A673 (cell line): ENCODE measurements at places on chromosomes 3 and 15.
A peak's percentile ranks its signal among the peaks of the same experiment; 100 is the strongest.

GRCh38 chr15:82021992-82022391, 23.8 kb downstream of the MEX3B start:
- H3K36me3 ChIP-seq = no peaks in the 10 kb centered on the region
- H3K27me3 ChIP-seq = no peaks in the 10 kb centered on the region
- DNase-seq = peak; percentile 40
- H3K4me3 ChIP-seq = no peak overlapping the region

DNA sequence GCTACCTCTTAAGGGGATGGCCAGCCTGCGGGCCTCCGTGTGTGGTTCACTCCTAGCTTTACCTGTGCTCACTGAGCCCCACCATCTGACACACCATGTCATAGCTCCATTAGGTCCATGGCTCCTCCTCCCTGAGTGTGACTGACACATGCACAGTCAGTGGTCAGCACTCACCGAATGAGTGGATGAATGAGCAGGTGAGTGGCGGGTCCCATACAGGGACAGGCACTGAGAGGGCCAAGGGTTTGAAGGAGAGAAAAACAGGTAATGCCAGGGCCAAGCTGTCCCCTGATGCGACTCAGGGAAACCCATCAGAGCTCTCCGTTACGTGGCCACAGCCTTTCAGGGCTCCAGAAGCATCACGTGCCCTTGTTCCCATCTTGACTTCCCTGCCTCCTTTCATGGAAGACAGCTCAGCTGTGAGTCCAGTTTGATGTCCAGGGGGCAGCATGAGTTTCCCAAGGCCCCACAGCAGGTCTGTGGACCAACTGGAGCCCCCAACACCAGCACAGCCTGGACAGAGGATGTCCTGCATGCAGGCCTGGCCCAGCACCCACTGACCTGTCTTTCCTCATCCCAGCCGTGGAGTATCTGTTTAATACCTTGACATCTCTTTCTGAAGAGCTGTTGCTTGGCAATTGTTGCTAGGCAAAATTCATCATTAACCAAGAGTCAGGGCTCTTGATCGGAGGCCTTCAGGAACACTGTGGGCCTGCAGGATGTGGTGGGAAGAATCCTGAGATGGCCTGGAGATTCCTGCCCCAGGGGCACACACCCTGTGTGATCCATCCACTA, 84.4 kb downstream of the PLXNA1 start:
- DNase-seq = no peak
- H3K27me3 ChIP-seq = no peaks in the 10 kb centered on the region
- no peak overlapping the region for H3K27ac ChIP-seq

GRCh38 chr15:24880663-24881062, 74.1 kb upstream of the SNRPN start:
- H3K27ac ChIP-seq = no peak overlapping the region
- no peaks in the 10 kb centered on the region for H3K4me1 ChIP-seq
- no peaks in the 10 kb centered on the region for H3K36me3 ChIP-seq
- H3K27me3 ChIP-seq = no peaks in the 10 kb centered on the region
- no peak overlapping the region for H3K4me3 ChIP-seq
- no peak for DNase-seq

DNA sequence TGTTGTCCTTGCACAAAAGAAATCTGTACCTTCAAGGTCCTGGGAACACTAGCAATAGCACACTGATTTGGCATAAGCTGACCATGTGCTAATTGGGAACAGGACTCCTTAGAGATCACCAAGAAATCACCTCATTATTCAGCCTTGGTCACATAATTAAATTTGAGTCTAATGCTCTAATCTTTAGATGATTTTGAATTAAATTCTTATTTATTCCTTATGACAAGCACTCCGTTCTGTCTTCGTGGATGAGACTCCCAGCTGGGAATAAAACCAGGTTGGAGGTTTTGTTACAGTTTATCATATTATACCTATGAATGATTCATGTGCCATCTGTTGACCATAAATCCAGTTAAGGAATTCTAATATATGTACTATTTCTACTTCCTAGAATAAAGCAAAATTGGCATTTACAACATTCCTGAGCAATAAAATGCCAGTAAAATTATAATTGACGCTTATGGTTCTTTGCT, 162.2 kb downstream of the MYRIP start:
- H3K36me3 ChIP-seq = no peaks in the 10 kb centered on the region
- no peak overlapping the region for H3K4me3 ChIP-seq
- H3K27me3 ChIP-seq = no peaks in the 10 kb centered on the region
- no peaks in the 10 kb centered on the region for H3K4me1 ChIP-seq

DNA sequence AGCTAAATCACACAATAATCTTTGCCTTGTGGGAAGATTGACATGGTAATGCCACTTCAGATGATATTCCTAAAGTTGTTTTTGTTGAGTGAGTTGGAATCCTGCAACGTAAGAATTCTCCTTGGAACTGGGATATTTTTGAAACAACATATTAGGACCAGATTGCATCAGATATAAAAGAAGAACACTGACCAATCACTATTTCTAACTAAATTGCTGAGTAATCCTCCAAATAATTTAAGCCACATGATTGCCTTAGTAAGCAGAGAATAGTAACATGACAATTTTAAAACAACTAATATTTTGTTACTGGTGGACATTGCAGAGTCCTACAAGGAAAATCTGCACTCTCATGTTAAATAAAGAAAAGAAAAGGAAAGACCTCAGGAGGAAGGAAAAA, 353.9 kb upstream of the LMCD1 start:
- no peak for DNase-seq
- H3K27ac ChIP-seq = no peak overlapping the region
- no peaks in the 10 kb centered on the region for H3K27me3 ChIP-seq
- H3K36me3 ChIP-seq = no peaks in the 10 kb centered on the region
- peaks cover 8% of the 10 kb centered on the region for H3K4me1 ChIP-seq
- no peak overlapping the region for H3K4me3 ChIP-seq

- no peaks in the 10 kb centered on the region for H3K4me1 ChIP-seq
- no peak for DNase-seq
- no peaks in the 10 kb centered on the region for H3K36me3 ChIP-seq
- H3K4me3 ChIP-seq = no peak overlapping the region
- no peaks in the 10 kb centered on the region for H3K27me3 ChIP-seq
- no peak overlapping the region for H3K27ac ChIP-seq
Measured at GRCh38 chr3:57919987-57920386, 88.2 kb upstream of the FLNB start.

GRCh38 chr3:103056542-103056941, 621.7 kb downstream of the ZPLD1 start:
- peak overlapping the region; percentile 72 for H3K27ac ChIP-seq
- H3K27me3 ChIP-seq = no peaks in the 10 kb centered on the region
- peak; percentile 43 for DNase-seq
- H3K4me1 ChIP-seq = peaks cover 66% of the 10 kb centered on the region
- no peaks in the 10 kb centered on the region for H3K36me3 ChIP-seq
- no peak overlapping the region for H3K4me3 ChIP-seq

DNA sequence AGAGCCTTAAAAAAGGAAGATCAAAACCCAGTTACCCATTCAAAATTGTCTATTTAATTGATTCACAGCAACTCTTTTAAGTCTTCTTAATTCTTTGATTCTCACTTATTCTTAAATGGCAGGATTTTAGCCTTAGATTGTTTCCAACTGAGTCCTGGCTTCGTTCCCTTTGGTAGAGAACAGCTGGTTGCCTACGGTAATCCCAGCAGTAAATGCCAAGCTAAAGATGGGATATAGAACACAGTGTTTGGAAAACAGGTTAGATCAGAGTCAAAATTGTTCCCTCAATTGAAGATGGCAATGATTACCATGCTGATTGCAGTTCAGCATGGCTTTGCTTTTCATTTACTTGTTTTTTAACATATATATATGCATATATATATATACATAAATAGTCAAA, 300.9 kb downstream of the PYDC2 start:
- no peaks in the 10 kb centered on the region for H3K36me3 ChIP-seq
- peaks cover 24% of the 10 kb centered on the region for H3K4me1 ChIP-seq
- peak; percentile 72 for DNase-seq
- H3K4me3 ChIP-seq = no peak overlapping the region
